ENCODE measurements at places on chromosomes 5 and 9.

DNA sequence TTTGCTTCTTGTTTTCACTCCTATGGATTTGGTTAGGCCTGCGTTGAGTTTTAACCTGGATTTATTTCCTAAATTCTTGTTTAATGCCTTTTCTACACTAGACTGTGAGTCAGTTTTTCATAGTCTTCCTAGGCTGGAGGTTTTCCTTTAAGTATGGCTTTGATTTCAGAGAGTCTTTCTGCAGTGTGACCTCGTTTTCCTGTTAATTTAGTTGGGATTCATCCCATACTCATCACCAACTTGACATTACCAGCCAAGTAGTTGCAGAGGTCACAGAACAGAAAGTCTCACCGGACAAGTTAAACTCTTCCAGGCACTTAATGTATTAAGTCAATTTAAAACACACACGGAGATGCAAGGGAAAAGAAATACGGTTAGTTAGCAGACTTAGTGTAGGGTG, 29.7 kb upstream of the AUH start:
- no peak for DNase-seq

DNA sequence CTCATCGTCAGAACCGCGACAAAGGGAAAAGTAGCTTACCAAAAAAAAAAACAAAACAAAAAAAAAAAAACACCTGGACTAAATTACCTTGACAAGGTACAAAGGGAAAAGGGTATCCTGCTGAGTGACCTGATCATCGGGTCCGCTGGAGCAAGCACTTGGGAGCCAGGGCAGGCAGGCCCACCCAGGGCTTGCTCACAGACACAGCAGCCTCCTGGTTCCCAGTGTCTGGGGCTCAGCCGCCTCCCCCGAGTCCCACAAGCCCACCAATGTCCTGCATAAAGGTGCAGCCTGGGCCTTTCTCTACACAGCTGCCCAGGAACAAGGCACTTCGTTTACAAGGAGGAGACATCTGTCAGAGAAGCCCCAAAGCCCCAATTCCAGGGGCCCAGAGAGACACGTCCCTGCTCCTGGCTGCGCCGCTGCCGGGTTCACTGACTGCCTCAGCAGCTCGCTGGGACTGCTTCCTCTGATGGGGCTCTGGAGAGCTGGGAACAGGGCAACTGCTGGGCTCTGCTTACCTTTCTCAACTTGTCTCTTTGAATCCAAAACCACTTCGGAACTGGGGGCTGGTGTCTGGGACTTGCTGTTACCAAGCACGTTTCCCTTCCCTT, 63.4 kb downstream of the GOLM1 start:
- no peak for DNase-seq

GRCh38 chr9:110109333-110110092, 98.4 kb downstream of the C9orf152 start:
- no peak for DNase-seq

DNA sequence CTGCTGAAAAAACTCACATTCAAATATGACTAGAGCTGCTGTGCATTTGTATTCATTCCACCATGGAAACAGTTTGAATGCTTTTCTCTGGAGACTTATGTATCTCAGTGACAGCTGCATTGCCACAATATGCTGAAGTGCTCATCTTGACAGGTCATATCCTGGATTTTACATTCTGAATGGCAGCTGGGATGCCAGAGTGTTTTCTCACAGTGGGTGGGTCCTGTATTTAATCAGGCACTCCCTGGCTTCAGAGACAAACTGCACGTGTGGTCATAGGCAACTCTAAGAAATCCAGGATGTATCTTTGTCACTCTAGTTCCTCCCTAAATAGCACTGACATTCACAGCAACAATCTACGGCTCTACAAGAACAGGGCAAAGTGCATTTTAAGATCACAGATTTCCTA, 75.6 kb downstream of the ST8SIA4 start:
- DNase-seq, result peak; percentile 4

GRCh38 chr5:154542581-154542980, 64.6 kb upstream of the HAND1 start:
- DNase-seq, result no peak

DNA sequence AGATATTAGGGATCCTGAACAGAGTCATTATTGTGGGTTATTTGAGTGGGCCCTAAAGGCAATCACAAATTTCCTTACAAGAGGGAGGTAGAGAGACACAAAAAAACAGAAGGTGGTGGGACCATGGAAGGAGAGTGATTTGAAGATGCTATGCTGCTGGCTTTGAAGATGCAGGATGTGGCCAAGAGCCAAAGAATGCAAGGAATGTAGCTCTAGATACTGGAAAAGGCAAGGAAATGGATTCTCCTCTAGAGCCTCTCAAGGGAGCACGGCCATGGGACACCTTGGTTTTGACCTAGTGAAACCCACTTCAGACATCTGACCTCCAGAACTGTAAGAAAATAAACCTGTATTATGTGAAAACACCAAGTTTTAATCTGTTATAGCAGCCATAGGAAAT, 53.8 kb downstream of the TTC39B start:
- DNase-seq, result peak; percentile 68

- DNase-seq, result no peak
Observed at GRCh38 chr5:34651791-34652190, 4.3 kb upstream of the RAI14 start.

- no peak for DNase-seq
Observed at GRCh38 chr5:127810017-127810416, 106.8 kb downstream of the CCDC192 start.

- DNase-seq, result peak; percentile 61
Observed at GRCh38 chr5:27191786-27192510, 153.6 kb upstream of the CDH9 start.

DNA sequence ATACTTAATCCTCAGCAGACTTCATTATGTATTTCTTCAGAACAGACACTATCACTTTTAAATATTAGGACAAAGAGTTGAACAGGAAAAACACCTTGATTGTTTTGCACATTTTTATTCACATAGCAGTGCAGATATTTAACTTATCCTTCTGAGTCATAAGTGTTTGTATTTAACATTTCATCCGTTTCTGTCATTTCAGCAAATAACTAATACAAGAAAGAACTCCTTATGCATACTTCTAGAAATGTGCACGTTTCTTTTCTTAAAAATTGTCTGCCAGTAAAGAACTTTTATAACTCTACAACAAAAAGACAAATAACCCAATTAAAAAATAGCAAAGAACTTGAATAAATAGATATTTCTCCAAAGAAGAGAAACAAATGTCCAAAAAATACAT, 3.3 kb upstream of the CNTLN start:
- no peak for DNase-seq

All from choroid plexus epithelial cell (primary cell).